ENCODE measurements at places on chromosomes 5 and 9.

GRCh38 chr9:129382281-129383018, 204.4 kb upstream of the IER5L start:
- DNase-seq, result no peak

DNA sequence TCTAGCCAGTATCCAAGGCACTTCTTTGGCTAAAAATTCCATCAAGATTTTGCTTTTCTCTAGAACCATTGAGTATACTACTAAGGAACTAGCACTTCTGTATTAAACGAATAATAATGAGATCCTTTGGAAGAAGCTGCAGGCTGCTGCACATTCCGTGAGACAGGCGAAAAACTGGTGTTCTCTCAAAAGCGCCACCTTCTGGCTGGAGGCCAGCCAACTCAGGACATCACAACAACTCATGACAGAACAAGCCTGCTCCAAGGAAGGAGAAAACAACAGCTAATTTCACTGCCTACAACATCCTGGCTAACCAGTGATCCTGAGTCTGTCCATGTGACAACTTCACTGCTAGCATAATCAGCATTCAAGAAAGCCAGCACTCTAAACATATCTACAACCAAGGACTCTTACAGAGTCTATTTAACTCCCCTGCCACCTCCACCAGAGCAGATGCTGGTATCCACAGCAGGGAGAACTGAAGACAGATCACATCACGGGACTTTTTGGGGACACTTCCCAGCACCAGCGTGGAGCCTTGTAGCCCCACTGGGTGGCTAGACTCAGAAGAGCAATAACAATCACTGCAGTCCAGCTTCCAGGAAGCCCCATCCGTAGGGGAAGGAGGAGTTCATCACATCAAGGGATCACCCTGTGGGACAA, 150.5 kb downstream of the YTHDC2 start:
- DNase-seq, result no peak

- no peak for DNase-seq
These were observed 99.0 kb downstream of the OLFM1 start for GRCh38 chr9:135186248-135187164.

DNA sequence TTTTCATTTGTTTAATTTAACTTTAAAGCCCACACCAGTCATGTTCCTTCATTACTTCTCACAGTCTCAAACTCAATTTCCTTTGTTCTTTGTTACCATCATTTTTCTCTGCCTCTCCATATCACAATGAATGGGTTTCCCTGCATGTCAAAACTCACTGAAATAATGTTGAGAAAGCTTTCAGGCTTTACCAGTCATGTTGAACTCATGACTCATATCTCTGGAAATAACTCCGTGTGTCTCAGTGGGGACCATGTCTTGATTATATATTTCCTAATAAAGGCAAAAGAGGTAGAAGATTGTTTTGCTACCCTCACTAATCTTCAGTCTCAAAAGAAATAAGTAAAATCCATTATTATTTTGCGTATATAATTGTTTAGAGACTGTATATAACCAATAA, 231.2 kb downstream of the CHSY3 start:
- DNase-seq, result no peak

GRCh38 chr9:69344459-69344858, 19.4 kb downstream of the ENTREP1 start:
- DNase-seq, result no peak

DNA sequence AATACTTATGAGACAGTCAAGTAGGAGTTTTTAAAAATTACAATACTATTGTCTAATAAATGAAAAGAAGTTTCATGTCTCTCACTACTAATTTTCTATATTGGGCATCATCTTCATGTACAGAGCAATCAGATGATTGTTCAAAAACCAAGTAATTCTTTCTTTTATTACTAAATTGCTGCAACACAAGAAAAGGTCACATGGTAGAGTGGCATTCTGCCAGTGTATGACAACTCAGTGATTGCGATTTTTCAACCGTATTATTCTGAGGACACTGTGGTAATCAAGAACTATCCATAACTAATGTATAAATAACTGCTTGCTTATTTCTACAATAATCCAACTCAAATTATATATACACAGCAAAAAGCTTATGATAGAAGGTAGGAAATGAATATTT, 96.7 kb upstream of the GRHPR start:
- DNase-seq, result peak; percentile 6

DNA sequence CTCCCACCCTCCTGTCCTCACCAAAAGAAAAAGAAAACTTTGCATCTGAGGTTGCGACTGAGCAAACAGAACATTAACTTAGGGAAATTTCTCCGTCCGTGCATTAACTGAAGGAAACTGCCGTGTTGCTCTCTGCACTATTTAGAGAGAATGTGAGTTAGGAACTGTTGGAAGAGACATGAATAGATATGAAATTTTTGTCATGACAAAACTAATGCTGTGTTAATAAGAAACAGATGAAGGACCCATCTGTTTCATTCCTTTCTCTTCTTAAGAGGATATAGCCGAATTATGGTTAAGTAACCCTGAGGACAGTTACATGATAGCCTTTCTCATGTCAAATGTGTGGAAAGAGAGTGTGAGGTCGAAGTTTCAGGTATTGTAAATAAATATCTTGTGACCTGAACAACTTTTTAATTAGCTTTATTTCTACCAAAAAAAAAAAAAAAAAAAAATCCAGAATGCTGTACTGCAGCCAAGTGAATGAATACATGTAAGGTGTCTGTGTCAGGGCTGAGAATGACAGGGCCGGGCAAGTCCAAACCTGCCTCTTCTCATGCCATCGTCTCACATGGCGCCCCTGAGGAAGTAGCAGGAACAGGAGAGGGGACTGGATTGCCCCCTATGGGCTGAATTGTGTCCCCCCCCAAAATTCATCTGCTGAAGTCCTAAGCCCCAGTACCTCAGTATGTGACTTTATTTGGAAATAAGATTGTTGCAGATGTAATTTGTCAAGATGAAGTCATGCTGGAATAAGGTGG, 35.6 kb upstream of the ANKRD33B start:
- DNase-seq, result no peak

GRCh38 chr5:54718656-54719055, 201.1 kb downstream of the SNX18 start:
- DNase-seq, result no peak

DNA sequence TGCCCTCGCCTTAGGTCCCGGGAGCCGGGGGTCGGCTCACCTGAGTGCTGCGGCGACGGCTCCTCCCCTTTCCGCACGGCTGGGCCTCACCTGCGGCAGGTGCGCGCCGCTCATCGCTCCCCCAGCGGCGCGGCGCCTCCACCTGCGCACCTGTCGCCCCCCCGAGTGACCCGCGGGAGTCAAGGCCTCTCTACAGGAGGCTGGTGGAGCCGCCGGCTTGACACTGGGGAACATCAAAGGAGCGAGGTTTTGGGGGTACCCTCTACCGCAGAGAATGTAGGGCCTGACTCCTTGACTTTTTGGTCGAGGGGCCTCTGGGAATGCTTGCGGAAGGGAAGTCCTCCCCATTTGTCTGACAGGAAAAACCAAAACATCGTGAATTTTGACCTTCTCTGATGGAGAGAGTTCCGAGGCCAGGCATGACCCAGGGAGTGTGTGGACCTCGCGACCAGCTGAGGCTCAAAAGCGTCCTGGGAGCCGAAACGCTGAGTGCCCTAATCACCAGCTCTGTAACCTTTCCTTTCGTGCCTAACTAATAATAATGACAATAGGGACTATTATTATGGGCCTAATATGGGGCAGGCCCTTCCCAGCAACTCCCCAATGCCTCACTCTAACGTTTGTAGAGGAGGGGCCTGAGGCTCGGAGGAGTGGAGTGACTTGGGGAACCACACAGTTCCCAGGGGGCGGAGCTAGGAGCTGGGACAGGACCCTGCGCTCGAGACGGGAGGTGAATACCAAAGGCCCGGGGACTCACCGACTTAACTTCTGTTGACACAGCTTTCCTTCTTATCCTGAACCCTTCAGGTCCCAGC, 714 bp upstream of the IER5L start:
- DNase-seq, result no peak

DNA sequence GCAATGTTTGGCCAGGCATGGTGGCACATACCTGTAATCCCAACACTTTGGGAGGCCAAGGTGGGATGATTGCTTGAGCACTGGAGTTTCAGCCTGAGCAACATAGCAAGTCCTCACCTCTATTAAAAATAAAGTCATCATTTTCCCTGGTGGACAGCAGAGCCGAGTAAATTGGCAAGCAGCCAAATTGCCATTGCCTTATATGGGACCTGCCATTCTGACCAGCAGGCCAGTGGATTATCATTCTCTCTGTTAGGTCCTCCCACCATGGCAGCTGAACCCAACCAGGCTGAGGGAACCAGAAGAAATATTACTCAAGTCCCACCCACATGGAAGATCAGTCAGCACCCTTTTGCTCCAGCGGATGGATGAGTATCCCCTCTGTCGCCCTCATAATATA, 1829.9 kb downstream of the EFNA5 start:
- DNase-seq, result no peak

DNA sequence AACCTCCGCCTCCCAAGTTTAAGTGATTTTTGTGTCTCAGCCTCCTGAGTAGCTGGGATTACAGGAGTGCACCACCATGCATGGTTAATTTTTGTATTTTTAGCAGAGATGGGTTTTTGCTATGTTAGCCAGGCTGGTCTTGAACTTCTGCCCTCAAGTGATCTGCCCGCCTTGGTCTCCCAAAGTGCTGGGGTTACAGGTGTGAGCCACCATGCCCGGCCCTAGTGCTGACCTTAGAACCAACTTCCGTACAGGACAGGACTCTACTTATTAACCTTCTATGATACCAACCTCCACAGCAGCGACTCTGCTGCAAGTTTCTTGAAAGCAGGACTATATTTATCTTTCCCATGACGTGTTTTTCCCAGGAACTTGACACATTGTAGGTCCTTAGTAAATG, 176.9 kb downstream of the RGS3 start:
- DNase-seq, result no peak

DNA sequence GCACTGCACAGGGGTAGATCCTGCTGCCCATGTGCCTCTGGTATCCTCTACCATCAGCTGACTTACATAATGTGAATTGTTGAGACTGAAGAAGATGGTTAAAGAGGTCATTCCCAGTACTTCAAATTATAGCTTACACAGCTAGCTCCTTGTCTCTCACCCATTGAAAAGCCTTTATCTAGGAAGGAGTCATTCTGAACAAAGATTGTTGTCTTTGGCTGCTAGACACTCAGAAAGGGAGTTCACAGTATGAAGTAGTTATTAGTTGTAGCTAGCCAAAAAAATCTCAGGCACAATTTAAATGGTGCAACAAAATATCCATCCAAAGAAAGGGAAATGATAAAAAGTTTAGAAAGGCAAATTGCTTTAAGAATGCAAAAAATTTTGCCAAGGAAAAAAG, 102.0 kb upstream of the NREP start:
- DNase-seq, result no peak

- no peak for DNase-seq
These were observed 80.1 kb downstream of the ITGA1 start for GRCh38 chr5:52867809-52868208.

- no peak for DNase-seq
These were observed 57.7 kb downstream of the SMARCA2 start for GRCh38 chr9:2072752-2073405.

GRCh38 chr9:3863111-3863528, 337.3 kb upstream of the RFX3 start:
- DNase-seq, result no peak

DNA sequence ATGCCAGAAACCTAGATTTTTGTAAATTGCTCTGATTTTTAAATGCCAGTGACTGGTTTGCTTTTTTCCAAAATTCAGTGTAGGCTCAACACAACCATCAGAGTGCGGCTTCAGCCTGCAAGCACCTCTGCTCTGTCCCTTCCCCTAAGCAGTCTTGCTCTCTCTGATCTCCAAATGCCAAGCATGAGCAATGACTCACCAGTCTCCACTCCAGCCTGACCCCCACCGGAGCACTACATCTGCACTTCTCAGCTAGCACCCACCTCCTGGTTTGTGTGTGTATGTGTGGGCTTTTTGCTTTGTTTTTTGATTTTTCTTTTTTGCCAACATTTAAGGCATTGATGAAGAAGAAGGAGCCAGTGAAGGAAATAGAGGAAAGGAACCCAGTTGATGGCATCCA, 61.4 kb upstream of the ADRA1B start:
- no peak for DNase-seq

- peak; percentile 64 for DNase-seq
These were observed at the start of gene ARHGEF37 for GRCh38 chr5:149581192-149581861. ARHGEF37 (plus strand) TSS chr5:149581498; CDS start chr5:149597770, 16,272 bp downstream.

GRCh38 chr5:147857302-147858129, 21.0 kb upstream of the SCGB3A2 start:
- peak; percentile 4 for DNase-seq

GRCh38 chr5:111254613-111255012, 30.4 kb downstream of the CAMK4 start:
- DNase-seq, result peak; percentile 4

GRCh38 chr5:8934455-8934854, 611.4 kb downstream of the SEMA5A start:
- DNase-seq, result no peak

DNA sequence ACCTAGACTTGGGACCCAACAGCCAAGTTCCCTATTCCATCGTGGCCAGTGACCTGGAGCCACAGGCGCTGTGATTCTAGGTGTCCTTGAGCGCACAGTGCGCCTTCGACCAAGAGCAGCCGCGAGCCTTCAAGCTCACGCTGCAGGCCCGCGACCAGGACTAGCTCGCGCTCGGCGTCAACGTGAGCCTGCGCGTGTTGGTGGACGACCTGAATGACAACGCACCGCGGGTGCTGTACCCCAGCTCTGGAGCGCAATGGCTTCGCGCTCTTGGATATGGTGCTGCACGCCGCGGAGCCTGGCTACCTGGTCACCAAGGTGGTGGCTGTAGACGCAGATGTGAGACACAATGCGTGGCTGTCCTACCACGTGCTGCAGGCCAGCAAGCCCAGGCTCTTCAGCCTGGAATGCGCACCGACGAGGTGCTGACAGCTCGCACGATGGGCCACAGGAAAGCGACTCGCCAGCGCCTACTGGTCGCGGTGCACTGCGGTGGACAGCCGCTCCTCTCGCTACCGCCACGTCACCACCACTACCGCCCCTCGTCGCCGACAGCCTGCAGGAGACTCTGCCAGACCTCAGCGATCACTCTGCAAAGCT, 11.4 kb downstream of the PCDHGA12 start:
- DNase-seq, result no peak

- DNase-seq, result no peak
These were observed 70.4 kb upstream of the SIMC1 start for GRCh38 chr5:176167800-176168199.

GRCh38 chr9:37029304-37029775, 4.7 kb downstream of the PAX5 start:
- no peak for DNase-seq

GRCh38 chr5:172593721-172594235, 47.3 kb upstream of the NEURL1B start:
- DNase-seq, result no peak

DNA sequence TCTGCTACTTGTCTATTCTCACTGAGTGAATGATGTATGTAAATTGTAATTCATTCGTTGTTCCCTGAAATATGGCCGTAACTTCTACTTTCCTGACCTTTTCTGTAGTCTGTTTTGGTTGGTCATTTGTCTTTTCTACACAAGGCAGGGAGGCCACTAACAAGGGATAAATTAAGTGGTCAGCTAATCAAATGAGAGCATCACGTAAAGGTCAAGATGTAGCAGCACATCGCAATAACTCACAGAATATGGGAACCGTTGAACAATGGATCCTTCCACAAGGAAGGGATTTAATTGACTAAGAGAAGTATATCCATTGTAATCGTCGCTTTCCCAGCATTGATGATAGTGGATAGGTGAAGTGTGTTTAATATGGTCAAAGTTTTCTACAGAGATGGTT, 171.1 kb downstream of the DMRT2 start:
- no peak for DNase-seq

GRCh38 chr5:133746834-133747233, 134.5 kb upstream of the FSTL4 start:
- DNase-seq, result no peak

GRCh38 chr9:96327694-96328352, 25.8 kb upstream of the HSD17B3 start:
- DNase-seq, result no peak

All from NCI-H1092 (cell line).